Left colon (tissue), 2 donors: ENCODE measurements at places on chromosomes 5 and 9. TPM values are rescaled to one million over a fixed set of nuclear protein-coding genes. Genes with fewer than 3 reads are reported as not detected.

GRCh38 chr9:88814577-88814976 lies 176.7 kb upstream of the S1PR3 start:
- no peak for DNase-seq

DNA sequence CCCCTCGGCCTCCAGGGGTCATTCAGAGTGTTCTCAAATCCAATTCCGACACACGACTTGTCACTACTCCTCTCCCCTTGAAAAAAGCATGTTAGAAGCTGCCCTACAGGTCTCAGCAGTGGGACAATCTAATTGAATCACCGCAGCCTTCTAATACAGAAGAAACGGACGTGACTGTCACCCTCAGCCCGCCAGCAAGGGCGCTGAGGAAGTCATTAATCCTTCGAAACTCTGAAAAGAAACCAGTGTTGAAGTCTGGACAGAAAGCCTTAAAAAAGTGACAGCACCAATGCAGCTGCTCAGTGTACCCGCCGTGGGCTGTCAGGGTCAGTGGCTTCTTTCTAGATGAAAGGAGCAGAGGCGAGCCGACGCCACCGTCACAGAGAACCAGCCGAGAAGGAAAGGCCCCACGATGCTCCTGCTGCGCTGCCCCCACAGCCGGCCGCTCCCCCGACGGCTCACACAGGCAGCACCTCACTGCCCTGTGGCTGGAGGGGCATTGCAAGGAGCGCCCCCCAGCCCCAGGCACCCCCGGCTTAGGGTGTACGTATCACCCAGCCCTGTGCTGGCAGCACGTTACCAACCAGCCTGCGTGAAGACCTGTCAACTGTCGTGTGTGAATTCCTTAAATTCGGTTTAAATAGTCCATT lies 5.7 kb downstream of the BRD3OS start:
- DNase-seq, result no peak

- DNase-seq, result no peak
Measured at GRCh38 chr5:149215478-149216090, 56.1 kb upstream of the AFAP1L1 start.

DNA sequence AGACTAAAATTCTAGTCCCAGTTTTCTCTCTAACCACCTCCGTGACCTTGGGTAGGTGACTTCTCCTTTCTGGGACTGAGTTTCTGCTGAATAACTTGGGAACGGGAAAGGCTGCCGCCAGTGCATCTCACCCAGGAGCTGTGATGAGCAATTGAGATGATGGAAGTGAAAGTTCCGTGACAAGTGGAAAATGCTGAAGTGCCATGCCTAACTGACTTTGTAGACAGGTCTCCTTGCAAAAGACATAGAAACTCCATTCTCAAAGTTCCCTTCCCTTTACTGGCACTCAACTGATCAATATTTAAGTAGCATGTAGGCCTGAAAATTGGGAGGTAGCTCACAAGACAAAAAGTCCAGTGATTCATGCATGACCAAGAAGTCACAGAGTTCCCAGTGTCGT lies 6.3 kb upstream of the ADAM19 start:
- DNase-seq, result no peak

ATG12 gene
- total RNA-seq, result 32.8 TPM

GRIN1 gene
- 0.47 TPM for total RNA-seq

HAVCR2 gene
- total RNA-seq, result 1.3 TPM

CNTFR gene
- total RNA-seq, result 13.1 TPM

FAM114A2 gene
- total RNA-seq, result 21.4 TPM
